ENCODE measurements at places on chromosomes 5 and 9.

DNA sequence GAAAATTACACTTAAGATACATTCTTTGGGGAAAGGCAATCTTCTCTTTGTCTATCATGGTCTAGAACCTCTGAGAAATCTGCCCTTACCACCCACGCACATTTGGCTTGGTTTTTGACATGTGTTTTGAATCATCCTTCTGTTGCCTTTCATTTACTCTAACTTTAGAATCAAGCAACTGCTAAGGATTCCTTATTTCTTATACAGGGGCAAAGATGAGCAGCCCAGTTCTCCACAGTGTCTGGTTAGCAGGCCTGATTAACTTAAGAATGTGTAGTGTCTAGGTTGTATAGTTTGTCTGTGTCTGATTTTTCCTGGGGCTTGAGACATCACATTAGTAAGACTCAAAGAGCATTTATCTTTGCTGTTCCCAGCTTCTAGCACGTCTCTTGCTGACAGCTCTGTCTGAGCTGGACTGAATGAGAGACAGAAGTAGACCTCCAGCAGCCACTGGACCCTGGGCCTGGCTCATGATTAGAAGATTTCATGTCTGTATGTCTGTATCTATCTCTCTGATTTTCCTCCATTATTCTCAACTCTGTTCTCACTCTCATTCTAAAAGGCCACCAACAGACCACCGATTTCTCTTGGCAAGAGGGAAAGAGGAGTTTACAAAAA, 31.8 kb upstream of the PCA3 start:
- peak; percentile 92 for DNase-seq

DNA sequence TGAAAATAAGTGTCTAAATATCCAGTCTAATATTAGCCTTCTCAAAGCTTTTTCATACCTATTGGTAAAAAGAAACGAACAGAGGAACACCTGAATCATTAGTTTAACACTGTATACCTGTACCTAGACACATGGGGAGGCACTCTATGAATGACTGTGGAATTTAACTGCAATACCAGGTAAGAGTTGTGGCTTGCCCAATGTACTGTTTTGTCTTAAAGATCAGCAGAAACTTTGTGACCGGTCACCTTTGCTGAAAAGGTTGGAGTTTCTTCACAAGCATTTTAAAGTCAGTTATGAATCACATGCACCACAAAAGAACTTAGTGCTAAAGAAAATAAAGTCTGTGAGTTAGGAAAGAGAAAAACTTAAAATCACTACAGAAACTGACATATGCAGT, 2.4 kb downstream of the PGGT1B start:
- no peak for DNase-seq

DNA sequence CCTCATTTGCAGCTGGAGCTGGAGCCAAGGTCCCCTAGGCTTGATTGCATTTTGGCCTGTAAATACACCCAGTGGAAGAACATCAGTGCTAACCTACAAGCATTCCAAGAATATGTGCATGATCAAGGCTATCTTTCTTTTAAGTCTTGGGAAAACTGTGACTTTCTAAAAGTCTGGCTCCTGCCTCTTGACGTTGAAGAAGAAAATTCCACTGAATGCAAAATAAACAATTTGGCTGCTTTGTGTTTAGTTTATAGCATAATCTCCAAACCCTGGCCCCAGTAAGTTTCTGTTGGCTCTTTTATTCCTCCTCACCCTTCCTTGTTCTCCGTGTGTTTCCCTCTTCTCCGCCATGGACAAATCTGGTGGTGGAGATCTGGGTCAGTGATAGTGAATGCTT, 109.3 kb upstream of the TLE1 start:
- DNase-seq: no peak

GRCh38 chr5:140707812-140708211, 7.6 kb downstream of the ZMAT2 start:
- DNase-seq: no peak

DNA sequence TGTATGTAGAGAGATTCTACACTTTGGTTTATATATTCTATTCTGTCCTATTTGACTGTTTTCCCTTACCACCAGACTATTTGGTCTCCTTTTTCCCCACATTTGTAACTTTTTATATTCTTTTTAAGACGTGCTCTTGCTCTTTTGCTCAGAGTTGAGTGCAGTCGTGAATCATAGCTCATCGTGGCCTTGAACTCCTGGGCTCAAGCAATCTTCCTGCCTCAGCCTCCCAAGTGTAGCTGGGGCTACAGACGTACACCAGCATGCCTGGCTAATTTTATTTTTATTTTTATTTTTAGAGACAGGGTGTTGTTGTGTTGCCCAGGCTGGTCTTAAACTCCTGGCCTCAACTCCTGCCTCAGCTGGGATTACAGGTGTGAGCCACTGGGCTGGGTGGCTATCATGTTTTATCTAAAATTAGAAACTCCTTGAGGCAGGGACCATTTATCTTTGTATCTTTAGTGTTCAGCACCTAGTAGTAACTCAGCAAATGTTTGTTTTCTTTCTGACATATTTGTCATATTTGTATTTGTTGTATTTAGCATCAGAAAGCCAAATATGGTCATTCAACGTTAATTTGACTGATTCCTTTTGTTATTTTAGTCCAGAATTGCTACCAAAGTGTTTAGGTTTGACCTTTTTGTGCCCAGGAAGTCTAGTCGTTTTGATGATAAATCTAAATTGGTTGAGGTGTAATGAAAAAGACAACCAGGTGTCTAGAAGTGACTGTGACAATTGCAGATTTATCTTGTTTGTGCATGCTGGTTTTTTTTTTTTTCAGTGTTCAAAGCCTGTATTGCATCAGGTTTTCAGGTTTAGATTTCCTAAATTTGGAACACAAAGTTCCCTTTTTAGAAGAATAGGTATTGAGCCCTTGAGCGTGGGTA, 44.3 kb downstream of the ERBIN start:
- DNase-seq: no peak

- DNase-seq: peak; percentile 9
These were observed 8.3 kb downstream of the ZNF483 start for GRCh38 chr9:111533099-111533790.

- no peak for DNase-seq
These were observed 510.5 kb downstream of the RAB3C start for GRCh38 chr5:59093329-59093728.

GRCh38 chr5:87184605-87185004, 83.1 kb upstream of the RASA1 start:
- no peak for DNase-seq

GRCh38 chr5:96876292-96876850, at the start of gene ERAP2:
Gene ERAP2, plus strand, starts transcription at chr5:96876500. Its CDS starts 3,186 bp downstream, at chr5:96879686.
- DNase-seq: peak; percentile 34
